ENCODE measurements at places on chromosomes 7 and 10.

- no peak for DNase-seq
Observed at GRCh38 chr7:159031750-159032149, 112.9 kb downstream of the VIPR2 start.

- DNase-seq = no peak
Observed at GRCh38 chr10:103823706-103824272, 31.6 kb downstream of the SH3PXD2A start.

- no peak for DNase-seq
Observed at GRCh38 chr7:128917122-128917521, 6.6 kb upstream of the KCP start.

GRCh38 chr10:6036861-6037321 lies 25.3 kb downstream of the IL2RA start:
- no peak for DNase-seq

- DNase-seq = no peak
Observed at GRCh38 chr10:29472301-29473086, 162.3 kb downstream of the SVIL start.

- no peak for DNase-seq
Observed at GRCh38 chr7:77959080-77959479, 160.5 kb downstream of the PHTF2 start.

GRCh38 chr7:101137651-101138212 lies 10.8 kb downstream of the SERPINE1 start:
- no peak for DNase-seq

DNA sequence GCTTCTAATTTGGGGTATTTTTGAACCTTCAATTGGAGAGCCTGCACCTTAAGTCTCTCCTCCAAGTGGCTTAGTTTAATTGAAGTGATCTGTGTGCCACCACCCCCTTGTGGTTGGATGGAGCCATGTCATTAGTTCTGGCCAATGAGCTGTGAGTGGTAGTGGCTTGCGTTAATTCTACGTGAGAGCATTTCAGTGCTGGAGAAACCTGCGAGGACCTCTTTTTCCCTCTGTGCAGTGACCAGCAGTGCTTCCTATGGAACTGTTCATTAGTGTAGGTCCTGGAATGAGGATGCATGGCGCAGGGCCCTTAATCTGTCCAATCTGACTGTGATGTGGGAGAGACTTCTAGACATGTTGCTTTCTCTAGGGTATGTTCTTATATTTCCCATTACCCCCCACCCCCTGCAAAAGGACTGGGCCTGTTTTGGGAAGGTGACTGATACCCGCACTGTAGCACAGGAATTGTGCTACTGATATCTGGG lies 3.8 kb downstream of the HILPDA start:
- DNase-seq = peak; percentile 58

DNA sequence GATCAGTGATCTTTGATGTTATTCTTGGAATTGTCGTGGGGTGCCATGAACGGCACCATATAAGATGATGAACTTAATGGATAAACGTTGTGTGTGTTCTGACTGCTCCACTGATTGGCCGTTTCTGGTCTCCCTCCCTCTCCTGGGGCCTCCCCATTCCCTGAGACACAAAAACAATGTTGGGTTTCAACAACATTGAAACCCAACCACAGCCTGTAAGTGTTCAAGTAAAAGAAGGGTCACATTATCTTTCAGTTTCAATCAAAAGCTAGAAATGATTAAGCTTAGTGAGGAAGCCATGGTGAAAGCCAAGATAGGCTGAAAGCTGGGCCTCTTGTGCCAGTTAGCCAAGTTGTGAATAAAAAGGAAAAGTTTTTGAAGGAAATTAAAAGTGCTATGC lies 19.5 kb downstream of the EN2 start:
- no peak for DNase-seq

DNA sequence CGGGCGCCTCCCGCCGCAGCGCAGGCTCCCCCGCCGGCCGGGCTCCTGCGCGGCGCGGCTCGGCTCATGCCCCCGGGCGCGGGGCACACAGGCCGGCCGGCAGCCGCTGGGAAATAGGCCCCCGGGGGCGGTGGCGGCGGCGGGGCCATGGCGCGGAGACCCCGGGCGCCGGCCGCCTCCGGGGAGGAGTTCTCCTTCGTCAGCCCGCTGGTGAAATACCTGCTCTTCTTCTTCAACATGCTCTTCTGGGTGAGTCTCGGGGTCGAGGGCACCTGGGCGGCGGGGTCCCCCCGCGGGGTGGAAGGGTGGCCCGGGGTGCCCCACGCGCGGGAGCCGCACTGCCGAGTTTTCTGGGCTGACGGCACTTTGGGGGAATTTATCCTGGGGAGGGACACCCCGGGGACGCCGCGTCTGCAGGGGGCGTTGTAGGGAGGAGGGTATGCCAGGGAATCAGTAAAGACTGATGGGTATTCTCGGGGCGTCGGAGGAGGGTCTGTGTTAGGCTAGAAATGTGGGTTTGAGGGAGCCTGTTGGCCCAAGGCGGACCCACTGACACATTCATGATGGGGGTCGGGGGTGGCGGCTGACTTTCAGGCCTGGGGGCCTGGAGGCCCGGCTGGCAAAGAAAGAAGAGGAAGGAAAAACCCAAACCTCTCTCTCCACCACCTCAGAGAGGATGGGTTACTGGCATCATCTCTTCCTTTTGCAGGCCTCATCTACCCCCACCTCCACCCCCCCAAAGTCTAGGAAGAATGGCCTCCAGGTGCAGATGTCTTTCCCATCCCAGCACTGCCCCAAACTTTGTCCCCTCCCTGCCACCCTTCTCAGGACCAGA lies 544 bp downstream of the TSPAN33 start:
- no peak for DNase-seq

DNA sequence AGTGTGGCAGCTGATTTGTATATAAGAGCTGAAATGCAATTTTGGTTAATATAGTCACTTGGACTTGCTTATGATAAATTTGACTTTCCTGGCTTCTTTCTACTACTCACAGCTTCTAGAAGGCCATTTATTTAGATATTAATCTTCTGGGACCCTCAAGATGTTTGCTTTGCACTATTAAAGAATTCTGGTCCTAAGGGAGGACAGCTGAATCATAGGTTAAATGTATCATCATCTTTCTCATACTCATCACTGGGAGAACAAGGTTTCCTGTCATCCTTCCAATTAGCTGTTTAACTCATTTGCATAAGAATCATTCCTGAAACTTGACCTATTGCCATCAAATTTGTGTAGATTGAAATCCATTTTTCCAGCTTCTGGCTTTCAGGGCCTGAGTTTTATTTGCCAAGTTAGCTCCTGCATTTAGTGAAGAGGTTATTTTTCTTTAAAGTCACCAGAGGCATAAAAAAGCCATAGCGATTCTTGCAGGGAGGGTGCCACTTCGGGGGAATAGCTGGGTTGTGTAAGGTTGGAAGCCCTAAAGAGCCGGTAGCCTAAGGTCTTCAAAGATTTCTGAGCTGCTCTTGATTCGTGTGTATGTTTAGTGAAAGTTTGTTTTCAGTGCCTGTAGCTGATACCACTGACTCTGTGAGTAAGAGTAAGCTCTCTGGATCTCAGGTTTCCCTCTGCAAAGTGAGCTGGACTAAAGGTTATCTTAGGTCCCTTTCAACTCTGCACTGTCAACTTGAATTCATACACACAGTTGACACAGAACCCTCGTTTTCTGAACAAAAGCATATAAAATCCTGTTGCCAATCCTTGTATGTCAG lies 4.3 kb downstream of the MAP3K8 start:
- no peak for DNase-seq

DNA sequence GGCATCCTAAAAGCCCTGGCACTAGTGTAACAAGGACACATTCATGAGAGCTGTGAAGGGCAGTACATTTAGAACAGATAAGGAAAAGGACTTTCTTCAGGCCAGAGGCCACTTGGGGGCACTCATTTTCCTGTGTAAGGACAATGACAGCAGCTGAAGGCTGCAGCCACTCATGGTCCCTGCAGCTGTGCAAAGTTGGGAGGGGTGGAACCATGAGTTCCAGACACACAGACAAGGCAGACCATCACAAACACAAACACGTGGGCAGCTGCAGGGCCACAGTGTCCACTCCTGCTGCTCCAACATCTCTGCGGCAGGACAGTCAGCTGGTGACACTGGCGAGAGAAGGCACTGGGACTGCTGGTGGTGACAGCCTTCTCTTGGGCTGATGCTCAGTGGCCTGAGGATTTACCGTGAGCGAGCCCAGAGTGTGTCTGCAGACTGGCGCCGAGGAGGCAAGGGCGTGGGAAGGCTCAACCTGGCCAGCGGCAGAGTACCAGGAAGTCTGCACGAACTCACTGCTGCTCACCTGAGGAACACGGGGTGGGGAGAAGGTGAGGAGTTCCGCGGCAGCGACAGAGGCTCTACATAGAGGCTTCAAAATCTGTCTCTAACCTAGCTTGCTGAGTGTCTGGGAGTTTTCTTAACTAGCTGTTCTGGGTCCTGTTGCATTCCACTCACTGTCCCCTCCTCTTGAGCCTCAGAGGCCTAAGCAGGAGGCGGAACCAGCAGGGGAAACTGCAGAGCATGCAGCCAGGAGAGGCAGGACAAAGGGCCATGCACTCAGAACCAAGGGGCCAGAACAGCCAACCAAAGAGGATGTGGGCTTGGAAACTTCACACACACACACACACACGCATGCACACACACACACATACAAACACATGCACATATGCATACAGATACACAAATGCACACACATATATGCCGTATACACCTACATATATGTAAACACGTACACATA lies 76.5 kb upstream of the DDC start:
- DNase-seq = no peak

GRCh38 chr10:27908231-27908630 lies 90.6 kb downstream of the ODAD2 start:
- DNase-seq = no peak

GRCh38 chr10:77599651-77600050 lies 38.0 kb downstream of the KCNMA1 start:
- DNase-seq = no peak

DNA sequence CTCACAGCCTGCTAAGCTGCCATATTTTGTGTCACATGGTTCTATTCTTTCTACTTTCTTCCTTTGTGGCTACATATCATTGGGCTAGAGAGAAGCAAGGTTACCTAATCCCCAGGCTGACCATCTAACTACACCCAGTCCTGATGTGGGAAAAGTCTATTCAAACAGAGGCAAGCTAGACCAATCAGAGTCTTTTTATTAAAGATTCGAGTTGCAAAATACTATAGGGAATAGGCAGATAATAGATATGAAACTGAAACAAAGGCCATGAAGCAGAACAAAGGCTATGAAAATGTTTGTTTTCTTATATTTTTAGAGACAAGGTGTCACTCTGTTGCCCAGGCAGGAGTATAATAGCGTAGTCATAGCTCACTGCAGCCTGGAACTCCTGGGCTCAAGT lies 36.7 kb downstream of the MTERF1 start:
- no peak for DNase-seq

- no peak for DNase-seq
Observed at GRCh38 chr7:95609277-95609971, 13.1 kb upstream of the PDK4 start.

DNA sequence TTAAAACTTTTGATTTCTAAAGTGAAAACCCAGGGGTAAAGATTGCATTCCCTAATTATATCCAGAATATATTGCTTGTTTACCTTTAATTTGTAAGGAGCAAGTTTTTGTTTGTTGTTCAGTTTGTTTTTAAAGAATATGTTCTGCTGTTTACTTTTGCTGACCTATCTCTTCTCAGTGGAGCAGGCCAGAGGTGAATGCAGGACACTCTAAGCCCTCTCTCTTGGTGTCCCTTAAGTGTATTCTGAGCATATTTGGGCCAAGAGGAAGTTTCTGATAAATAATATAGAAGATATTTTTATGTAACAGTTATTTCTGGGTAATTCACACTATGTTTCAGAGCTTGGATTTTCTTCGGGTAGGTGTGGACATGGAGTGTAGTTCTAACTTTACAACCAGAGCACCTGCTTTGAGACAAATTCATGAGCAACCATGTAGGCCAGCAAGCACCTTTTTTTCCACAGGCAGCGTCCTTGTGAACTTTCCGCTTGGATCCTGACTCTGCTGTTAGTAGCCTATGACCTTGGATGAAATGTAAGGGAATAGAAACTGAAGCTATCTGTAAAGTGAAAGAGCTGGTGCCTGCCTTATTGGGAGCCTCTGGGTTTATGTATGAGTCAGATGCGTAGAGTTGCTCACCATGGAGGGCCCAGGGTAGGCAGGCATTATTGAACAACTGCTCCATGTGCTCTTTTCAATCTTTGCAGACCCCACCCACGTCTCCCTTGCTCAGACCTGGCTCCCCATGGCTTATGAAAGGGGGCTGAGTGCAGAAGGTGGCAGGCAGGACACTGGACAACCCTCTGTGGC lies 16.1 kb downstream of the OGDH start:
- no peak for DNase-seq

DNA sequence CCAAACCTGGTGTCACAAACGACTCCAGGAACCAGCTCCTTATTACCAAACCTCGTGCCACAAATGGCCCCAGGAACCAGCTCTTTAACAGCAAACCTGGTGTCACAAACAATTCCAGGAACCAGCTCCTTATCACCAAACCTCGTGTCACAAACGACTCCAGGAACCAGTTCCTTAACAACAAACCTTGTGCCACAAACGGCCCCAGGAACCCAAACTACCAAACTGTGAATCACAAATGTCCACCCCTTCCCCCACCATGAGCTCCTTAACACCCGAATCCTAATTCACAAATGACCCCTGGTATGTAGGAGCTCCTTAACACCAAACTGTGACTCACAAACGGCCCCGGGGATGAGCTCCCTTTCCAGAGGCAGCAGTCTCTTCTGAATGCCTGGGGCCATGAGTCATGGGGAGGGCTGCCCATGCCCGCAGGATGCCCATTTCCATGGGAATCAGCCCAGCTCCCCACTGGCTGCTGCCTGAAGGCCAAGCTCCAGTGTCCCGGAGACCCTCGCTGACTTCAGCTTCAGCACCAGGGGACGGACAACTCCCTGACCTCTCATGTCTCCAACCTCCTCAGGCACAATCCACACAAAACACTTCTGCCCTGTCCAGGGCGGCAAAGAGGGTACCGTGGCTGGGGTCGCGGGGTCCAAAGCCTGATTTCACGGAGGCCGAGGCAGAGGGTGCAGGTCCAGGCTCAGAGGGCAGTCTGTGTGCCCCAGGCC lies 213.1 kb downstream of the ELFN1 start:
- DNase-seq = no peak

DNA sequence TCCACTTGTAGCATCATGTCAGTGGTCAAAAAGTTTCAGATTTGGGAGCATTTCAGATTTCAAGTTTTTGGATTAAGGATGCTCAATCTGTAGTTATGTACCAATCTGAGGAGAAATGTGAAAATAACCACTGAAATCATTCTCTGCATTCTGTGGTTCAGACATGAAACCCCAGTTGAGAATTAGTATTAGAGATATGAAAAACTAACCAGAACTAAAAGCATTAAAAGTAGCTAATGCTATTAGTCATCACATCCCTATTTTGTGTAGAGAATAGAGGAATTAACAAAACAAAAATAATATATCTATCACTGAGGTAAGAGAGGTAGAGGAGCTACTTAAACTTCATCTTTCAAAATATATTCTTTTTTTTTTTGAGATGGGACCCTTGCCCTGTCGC lies 28.0 kb downstream of the MICU1 start:
- DNase-seq = no peak

- DNase-seq = no peak
Observed at GRCh38 chr7:140669352-140669751, 3.4 kb upstream of the ADCK2 start.

- no peak for DNase-seq
Observed at GRCh38 chr10:131843881-131844284, 56.9 kb upstream of the PPP2R2D start.

GRCh38 chr10:78657163-78657861 lies 411.5 kb upstream of the ZMIZ1 start:
- peak; percentile 30 for DNase-seq
